ENCODE measurements at places on chromosomes 7 and 10. TPM values are rescaled to one million over a fixed set of nuclear protein-coding genes. Genes with fewer than 3 reads are reported as not detected.
A peak's percentile ranks its signal among the peaks of the same experiment; 100 is the strongest.

The CPA4 gene
- total RNA-seq = not detected

- no peak for DNase-seq
- H3K36me3 ChIP-seq = no peaks in the 10 kb centered on the region
- no peaks in the 10 kb centered on the region for H3K27me3 ChIP-seq
- H3K4me3 ChIP-seq = no peak overlapping the region
Measured at GRCh38 chr7:104950754-104951153, 63.3 kb upstream of the KMT2E start.

The TRPV5 gene
- not detected for total RNA-seq

DNA sequence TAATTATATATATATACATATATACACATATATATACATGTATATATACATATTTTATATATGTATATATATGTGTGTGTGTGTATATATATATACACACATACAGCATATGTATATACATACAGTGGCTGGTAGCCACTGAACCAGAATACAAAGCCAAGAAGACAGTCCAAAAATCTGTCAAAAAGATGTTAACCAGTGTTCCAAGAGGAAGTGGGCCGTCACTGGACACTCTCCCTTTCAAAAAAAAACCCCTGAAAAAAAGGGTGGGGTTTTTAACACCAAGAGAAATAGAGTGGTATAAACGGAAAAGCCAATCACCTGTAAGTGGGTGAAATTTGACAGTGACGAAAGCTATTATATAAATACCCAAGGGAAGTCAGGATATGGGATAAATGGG, 31.1 kb upstream of the C1GALT1 start:
- no peak for DNase-seq
- peaks cover 5% of the 10 kb centered on the region for H3K4me1 ChIP-seq
- H3K27me3 ChIP-seq = no peaks in the 10 kb centered on the region
- H3K36me3 ChIP-seq = no peaks in the 10 kb centered on the region
- no peak overlapping the region for H3K4me3 ChIP-seq

DNA sequence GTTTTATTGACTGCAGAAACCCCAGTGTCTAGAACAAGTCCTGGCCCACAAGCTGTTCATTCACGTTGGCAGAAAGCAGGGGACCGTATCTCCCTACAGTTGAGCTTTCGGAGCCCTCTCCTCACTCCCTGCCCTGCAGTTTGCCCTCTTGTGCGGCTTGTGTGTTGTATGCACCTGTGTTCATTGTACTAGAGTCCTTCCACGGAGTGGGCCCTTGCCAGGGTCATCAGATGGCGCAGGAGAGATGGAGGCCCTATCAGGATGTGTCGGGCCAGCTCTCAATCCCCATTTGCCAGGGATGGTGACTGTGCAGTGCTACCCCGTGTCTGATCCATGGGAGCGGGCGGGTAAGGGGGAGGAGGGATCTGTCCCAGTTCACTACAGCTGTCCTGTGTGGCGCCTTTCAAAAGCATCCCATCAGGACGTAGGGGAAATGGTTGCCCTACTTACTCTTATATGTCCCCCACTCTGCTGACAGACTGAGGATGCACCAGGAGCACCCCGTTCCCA, 77.4 kb upstream of the PRR15 start:
- no peak for DNase-seq
- no peaks in the 10 kb centered on the region for H3K27me3 ChIP-seq
- no peak overlapping the region for H3K27ac ChIP-seq
- H3K4me1 ChIP-seq = no peaks in the 10 kb centered on the region

DNA sequence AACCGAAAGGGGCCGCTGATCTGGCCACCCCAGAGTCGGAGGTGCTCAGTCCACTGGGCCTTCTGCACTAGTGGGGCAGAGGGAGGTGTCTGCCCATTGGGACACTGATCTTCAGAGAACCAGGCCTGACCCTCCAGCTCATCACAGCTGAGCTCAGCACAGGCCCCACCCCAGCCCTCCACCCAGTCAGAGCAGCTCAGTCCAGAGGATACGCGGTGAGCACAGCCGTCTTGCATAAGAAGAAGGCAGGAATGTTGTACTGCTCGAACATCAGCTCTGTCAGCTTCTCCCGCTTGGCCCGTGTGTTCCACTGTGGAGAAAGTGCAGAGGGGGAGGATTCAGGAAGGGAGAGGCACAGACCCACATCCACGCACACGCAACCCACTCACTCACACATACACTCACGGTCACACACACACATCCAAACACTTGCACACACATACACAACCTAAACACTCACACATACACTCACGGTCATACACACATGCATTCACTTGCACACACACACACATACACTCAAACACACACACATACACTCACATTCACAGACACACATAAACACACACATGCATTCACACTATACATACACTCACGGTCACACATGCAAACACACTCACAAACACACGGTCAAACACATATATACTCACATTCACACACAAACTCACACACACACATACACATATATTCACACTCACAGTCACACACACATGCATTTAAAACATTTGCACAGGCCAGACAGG, 6.3 kb downstream of the ACTL6B start:
- no peaks in the 10 kb centered on the region for H3K36me3 ChIP-seq
- no peak for DNase-seq
- peaks cover 8% of the 10 kb centered on the region for H3K27me3 ChIP-seq
- no peak overlapping the region for H3K4me3 ChIP-seq
- no peak overlapping the region for H3K27ac ChIP-seq

GRCh38 chr10:115092555-115093285, 445 bp upstream of the ATRNL1 start:
- peaks cover 12% of the 10 kb centered on the region for H3K4me1 ChIP-seq
- no peak for DNase-seq

GRCh38 chr10:14396411-14397048, 65.8 kb upstream of the FRMD4A start:
- no peak overlapping the region for H3K27ac ChIP-seq
- no peak for DNase-seq
- H3K36me3 ChIP-seq = no peaks in the 10 kb centered on the region
- no peak overlapping the region for H3K4me3 ChIP-seq
- H3K4me1 ChIP-seq = no peaks in the 10 kb centered on the region

GRCh38 chr7:19377611-19378344, 232.6 kb upstream of the FERD3L start:
- H3K36me3 ChIP-seq = no peaks in the 10 kb centered on the region
- no peaks in the 10 kb centered on the region for H3K27me3 ChIP-seq
- H3K27ac ChIP-seq = no peak overlapping the region
- no peak overlapping the region for H3K4me3 ChIP-seq

DNA sequence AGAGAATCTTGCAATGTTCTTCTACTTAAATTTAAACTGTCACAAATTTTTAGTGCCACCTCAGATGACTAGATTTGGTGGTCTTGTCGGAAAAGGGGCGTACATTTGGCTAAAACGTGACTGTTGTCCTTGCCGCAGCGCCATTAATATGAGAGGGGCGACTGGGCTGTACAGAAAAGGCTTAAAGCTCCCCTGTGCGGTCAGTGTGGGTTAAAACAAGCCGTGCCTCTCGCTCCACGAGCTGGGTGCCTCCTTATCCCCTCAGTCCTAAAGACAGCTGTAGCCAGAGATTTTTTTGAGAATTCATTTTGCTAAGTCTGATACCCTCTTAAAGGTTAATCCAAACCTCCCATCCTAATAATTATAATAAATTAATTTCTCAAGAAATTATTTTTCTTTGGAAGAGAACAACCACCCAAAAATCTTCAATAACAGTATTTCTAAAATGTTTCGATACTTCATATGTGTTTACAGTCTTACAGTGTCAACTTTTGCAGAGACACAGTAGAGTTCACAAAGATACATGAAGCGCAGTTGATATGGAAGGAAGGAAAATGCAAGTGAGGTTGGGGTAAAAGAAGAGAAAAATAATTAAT, 68.6 kb downstream of the C7orf25 start:
- no peak for DNase-seq
- no peaks in the 10 kb centered on the region for H3K4me1 ChIP-seq
- peaks cover 5% of the 10 kb centered on the region for H3K27me3 ChIP-seq

DNA sequence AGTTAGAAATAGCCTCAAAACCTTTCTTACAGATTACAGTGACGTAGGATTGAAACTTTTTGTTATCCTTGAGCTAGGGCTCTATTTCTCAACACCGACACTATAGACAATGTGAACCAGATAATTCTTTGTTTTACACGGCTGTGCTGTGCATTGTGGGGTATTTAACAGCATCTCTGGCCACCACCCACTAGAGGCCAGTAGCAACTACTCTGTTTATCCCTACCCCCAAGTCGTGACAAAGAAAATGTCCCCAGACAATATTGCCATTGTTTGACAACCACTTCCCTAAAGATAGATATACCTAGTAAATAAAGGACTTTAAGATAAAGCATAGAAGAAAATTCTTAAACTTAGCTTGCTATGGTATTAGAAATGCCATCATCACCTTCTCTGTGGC, 359.6 kb downstream of the ARL4A start:
- H3K4me3 ChIP-seq = no peak overlapping the region
- H3K4me1 ChIP-seq = no peaks in the 10 kb centered on the region
- H3K27me3 ChIP-seq = no peaks in the 10 kb centered on the region
- H3K36me3 ChIP-seq = no peaks in the 10 kb centered on the region
- no peak overlapping the region for H3K27ac ChIP-seq
- DNase-seq = no peak

The CPA2 gene
- not detected for total RNA-seq

DNA sequence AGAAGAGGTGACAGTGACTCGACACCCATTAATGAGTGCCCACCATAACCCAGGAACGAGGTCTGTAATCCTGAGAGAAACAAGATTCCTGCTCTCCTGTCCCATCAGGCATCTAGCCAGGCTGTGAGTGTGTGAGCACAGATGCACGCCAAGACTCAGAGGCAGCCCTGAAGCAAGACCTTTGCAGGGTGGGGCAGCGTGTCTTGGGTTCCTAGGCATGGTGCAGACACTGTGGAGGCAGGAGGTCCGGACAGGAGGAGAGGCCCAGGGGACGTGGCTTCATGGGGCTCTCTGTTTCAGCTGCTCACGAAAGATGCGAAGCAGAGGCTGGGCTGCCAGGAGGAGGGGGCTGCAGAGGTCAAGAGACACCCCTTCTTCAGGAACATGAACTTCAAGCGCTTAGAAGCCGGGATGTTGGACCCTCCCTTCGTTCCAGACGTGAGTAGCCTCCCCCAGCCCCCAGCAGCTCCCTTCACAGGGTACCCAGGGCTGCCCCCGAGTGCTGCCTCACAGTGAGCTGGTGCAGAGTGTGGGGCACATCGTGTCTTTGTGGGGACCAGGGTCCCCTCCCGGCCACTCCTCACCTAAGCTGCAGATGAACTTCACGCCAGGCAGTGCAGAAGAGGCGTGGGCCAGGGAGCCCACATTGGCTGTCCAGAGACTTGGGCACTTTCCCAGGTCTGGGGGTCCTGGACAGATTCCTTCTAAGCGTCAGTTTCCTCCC, 94.5 kb downstream of the RGS10 start:
- peaks cover 9% of the 10 kb centered on the region for H3K4me1 ChIP-seq
- DNase-seq = no peak
- peaks cover 21% of the 10 kb centered on the region for H3K36me3 ChIP-seq
- no peak overlapping the region for H3K4me3 ChIP-seq

DNA sequence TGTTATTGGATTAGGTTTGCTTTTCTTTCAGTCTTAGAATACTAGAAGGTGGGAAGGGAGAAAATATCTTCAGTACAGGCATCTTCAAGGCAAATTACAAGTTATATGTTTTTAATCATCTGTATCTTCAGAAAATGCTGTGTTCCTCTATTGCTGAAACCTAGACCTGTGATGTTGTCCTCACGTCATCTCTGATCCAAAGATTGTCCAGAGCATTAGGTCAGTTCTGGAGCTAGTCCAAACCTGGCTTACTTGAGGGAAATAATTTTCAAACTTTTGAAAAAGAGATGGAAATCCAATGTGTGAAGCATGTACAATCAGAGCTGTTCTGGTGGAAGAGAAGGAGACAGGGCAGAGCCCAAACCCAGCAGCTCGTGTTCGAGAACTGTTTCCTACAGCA, 217.3 kb downstream of the ZEB1 start:
- H3K4me1 ChIP-seq = no peaks in the 10 kb centered on the region
- H3K27me3 ChIP-seq = no peaks in the 10 kb centered on the region
- H3K4me3 ChIP-seq = no peak overlapping the region
- no peaks in the 10 kb centered on the region for H3K36me3 ChIP-seq
- DNase-seq = no peak
- no peak overlapping the region for H3K27ac ChIP-seq

DNA sequence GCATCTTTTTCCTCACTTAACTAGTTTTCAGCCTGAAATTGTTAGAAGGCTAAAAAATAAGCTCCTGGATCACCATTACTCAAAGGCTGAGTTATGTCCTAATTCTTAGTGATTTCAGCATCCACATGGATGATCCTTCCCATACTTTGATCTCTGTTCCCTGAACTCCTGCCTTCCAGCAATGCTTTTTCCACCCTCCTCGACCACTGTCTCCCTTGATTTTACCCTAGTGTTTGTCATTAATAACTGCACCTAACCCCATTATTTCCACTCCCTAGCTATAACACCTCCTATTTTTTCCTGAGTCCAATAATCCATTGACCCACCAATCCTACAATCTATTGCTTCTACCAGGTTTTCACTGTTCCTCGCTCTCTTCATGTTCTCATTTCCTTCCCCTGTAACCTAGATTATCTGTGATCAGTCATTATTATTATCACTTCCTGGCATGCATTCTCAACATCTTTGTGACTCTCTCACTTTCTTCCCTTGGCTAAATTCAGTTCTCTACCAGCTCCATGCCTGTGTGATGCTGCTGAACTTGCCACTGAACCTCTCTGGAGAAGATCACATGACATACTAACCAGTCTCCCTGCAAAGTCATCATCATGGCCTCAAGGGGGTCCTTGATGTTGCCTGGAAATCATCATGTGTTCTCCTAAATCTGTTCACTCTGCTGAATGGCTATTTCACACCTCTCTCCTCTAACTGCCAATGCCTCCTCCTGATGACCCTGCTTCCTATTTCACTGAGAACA, 6.5 kb upstream of the CALU start:
- H3K36me3 ChIP-seq = no peaks in the 10 kb centered on the region
- no peak for DNase-seq
- no peak overlapping the region for H3K4me3 ChIP-seq
- no peaks in the 10 kb centered on the region for H3K4me1 ChIP-seq
- H3K27ac ChIP-seq = no peak overlapping the region

DNA sequence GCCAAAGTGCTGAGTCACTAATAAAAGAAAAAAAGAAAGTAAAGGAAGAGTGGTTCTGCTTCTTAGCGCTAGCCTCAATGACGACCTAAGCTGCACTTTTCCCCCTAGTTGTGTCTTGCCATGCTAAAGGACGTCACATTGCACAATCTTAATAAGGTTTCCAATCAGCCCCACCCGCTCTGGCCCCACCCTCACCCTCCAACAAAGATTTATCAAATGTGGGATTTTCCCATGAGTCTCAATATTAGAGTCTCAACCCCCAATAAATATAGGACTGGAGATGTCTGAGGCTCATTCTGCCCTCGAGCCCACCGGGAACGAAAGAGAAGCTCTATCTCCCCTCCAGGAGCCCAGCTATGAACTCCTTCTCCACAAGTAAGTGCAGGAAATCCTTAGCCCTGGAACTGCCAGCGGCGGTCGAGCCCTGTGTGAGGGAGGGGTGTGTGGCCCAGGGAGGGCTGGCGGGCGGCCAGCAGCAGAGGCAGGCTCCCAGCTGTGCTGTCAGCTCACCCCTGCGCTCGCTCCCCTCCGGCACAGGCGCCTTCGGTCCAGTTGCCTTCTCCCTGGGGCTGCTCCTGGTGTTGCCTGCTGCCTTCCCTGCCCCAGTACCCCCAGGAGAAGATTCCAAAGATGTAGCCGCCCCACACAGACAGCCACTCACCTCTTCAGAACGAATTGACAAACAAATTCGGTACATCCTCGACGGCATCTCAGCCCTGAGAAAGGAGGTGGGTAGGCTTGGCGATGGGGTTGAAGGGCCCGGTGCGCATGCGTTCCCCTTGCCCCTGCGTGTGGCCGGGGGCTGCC, at the start of gene IL6:
IL6 (plus strand) TSS at position 294 of the 807 bp plus-strand sequence; CDS start at position 357, 63 bp downstream.
- peaks cover 22% of the 10 kb centered on the region for H3K4me1 ChIP-seq
- no peaks in the 10 kb centered on the region for H3K36me3 ChIP-seq
- peaks cover 11% of the 10 kb centered on the region for H3K27me3 ChIP-seq
- peak; percentile 3 for DNase-seq
- no peak within 1 kb of the TSS for H3K27ac ChIP-seq

The PRF1 gene
- total RNA-seq = 7.4 TPM

The NANOS1 gene
- 0.08 TPM for total RNA-seq
